ENCODE measurements at places on chromosomes 11 and 22. TPM values are rescaled to one million over a fixed set of nuclear protein-coding genes. Genes with fewer than 3 reads are reported as not detected.
A peak's percentile ranks its signal among the peaks of the same experiment; 100 is the strongest.

- no peak for DNase-seq
Observed at GRCh38 chr11:15178214-15178613, 63.5 kb downstream of the INSC start.

DNA sequence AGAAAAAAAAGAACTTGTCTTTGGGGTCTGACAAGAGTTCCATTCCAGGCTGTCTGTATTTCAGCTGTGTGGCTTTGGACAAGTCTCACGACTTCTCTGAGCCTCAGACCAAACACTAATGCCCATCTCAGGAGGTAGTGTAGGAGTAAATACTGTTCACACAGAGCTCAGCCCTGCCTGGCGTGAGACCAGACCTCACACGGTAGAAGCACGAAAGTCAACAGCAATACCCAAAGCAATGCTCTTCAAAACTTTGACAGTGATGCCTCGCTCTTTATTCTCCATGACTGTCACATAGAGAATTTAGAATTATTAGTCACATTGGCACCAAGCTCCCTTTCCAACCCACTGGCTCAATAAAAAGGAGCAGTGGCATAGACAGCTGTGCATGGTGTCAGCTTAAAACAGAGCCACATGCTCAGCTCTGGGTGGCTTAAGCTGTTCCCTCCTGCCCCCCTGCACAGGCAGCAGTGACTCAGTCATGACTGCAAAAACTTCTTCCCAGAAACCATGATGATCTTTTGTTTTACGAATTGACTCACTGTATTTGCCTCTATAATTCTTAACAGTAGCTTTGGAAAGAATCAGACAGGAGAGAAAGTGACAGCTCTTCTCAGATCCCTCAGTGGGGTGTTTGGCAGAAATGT is 74.0 kb upstream of the PHF21B start:
- DNase-seq = no peak

GRCh38 chr22:27499121-27499520 is 302.4 kb downstream of the MN1 start:
- no peak for DNase-seq

- DNase-seq = no peak
Observed at GRCh38 chr11:14423633-14424032, 64.7 kb upstream of the RRAS2 start.

GRCh38 chr22:23061471-23062280 is 8.6 kb upstream of the GNAZ start:
- DNase-seq = peak; percentile 44

GRCh38 chr11:65651589-65652510 is 10.9 kb downstream of the RELA start:
- peak; percentile 68 for DNase-seq

GRCh38 chr22:26555478-26555877 is 34.5 kb downstream of the TPST2 start:
- no peak for DNase-seq

GRCh38 chr11:67355023-67355793 is 1.9 kb upstream of the POLD4 start:
- no peak for DNase-seq

DNA sequence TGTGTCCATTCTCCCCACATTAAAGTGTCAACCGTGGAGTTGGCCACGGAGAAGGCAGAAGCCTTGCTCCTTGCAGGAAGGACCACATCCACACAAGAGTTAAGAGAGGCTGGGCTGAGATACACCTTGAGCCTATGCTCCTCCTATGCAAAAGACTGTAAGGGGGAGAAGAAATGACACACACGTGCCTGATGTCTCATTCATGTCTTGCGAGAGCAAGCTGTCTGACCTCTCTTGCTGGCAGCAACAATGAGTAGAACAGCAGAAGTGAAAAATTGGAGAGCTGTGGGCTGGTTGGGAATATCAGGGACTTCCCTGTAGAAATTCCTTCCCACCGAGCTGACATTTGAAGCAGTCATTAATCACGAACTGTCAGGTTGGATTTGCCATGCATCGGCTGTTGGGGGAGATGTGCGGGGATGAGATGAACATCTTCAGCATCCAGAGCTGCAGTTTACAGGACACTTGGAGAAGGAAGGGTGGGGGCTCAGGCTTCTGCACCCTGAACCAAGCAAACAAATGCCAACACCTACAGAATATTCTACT is 139.3 kb downstream of the MYO18B start:
- no peak for DNase-seq

- no peak for DNase-seq
Observed at GRCh38 chr11:75524665-75525432, 892 bp downstream of the GDPD5 start.

GRCh38 chr11:129694966-129695365 is 120.7 kb upstream of the TMEM45B start:
- no peak for DNase-seq

GRCh38 chr11:31655483-31655882 is 145.9 kb downstream of the ELP4 start:
- no peak for DNase-seq

DNA sequence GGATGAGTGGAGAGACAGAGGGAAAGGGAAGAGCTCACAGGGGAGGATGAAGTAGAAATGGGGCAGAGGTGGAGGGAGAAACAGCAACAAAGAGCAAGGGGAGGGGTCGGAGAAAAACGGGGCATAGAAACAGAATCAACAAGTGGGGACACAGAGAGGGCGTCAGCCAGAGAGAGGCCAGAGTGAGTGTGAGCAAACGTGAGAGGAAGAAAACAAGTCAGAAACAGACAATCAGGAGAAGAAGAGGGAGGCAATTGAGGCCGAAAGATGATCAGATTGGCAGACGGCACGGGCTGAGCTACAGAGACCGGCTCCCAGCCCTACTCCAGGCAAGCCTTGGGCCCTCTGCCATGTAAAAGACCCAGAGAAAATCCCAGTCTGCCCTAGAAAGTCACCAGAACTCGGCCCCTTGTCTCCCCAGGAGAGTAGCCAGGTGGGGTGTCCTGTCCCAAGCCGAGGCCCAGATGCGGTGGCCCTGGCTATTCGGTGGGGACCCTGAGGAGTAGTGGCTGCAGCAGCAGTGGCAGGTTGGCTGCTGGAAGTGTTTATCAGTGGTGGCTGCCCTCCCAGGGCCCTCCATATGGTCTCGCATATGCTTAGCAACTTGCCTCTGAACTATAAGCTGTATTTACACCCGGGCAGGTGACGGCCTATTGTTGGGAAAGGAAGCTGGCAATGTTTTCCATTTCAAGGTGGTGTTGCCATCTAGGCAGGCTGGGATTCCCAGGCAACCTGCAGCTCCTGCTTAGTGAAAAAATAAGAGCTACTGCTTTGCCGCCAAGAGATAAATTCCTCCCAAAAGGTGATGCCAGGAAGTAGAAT is 14.8 kb upstream of the TSPAN18 start:
- no peak for DNase-seq

- no peak for DNase-seq
Observed at GRCh38 chr11:17407575-17407974, 19.1 kb upstream of the KCNJ11 start.

DNA sequence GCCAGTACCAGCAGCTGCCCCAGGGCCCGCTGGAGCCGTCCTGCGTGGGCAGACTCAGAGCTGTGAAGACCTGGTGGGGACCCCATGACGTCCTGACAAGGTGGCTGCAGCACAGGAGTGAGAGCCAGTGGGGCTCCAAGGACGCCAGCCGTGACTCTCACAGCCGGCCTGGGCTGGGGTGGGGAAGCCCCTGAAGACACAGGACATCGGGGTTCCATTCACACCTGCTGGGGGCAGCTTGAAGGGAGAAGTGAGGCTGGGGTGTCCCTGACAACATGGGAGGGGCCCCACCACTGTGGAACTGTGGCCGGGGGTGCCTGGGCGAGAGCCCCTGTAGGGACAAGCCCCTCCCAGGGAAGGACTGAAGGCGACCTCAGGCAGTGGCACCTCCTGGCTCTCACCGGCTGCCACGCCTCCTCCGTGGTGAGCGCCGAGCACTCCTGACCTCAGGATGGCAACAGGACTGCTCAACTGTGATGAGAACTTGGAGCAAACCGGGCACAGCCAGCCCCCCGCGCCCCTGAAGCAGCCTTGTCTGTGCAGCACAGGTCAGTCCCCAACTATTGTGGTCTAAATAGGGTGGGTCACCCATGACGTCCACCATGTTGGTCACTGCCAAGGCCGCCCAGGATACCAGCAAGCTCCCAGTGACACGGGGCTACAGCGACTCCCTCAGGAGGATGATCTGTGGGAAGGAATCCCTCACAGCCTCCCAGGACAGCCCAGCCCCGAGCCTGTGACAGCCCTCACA is 22.7 kb upstream of the IL17REL start:
- DNase-seq = no peak

DNA sequence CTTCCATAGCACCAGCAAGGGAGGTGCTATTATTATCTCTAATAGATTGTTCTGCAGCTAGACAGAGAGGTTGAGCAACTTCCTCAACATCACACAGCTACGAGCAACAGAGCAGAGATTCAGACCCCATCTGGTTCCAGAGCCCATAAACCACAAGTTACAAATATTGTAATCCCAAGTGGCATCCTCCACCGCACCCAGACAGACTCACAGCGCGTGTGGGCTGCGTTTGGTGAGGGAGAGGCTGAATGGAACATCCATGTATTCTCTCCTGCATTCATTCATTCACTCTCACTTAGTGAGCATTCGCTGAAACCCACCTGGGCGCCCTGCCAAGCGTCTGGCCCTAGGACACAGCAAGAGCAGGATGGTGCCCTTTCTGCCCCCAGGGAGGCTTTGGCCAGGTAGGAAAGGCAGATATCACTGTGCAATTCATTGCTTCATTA is 33.5 kb downstream of the LIF start:
- no peak for DNase-seq

FAM111A gene
- 37.0 TPM for total RNA-seq

OR52B2 gene
- not detected for total RNA-seq

GP1BB gene
- 6.2 TPM for total RNA-seq

FAU gene
- 1,230 TPM for total RNA-seq

RAG2 gene
- not detected for total RNA-seq

TMEM121B gene
- not detected for total RNA-seq

CHRM1 gene
- 1.3 TPM for total RNA-seq

IGSF22 gene
- not detected for total RNA-seq

All from breast epithelium (tissue), 4 donors.